ENCODE measurements at places on chromosomes 5 and 9.

- no peak for DNase-seq
These were observed 34.7 kb downstream of the FBXO10 start for GRCh38 chr9:37541465-37541864.

DNA sequence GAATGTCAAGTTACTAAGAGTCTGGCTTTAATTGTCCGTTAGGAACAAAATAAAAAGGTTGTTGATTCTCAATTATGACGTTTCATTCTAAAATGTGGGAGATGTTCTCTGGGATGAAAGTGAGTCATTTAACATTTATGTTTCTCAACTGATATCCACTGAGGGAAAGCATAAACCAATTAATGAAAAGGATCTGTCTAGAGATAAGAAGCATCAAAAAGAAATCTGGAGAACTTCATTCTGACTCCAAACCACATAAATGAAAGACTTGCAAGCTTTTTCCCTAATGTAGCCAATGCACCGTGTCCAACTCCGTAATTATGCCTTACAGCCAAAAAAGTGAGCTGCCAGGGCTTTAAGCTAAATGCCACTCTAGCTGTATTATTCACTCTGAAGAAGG is 654.2 kb downstream of the TLE1 start:
- DNase-seq, result no peak

GRCh38 chr5:37272511-37272910 is 23.3 kb upstream of the CPLANE1 start:
- DNase-seq, result no peak

GRCh38 chr5:132466433-132467286 is 23.9 kb downstream of the IRF1 start:
- peak; percentile 61 for DNase-seq

GRCh38 chr9:26657958-26658357 is 234.6 kb downstream of the CAAP1 start:
- DNase-seq, result no peak

GRCh38 chr9:108803428-108804065 is 52.2 kb downstream of the ACTL7B start:
- no peak for DNase-seq

GRCh38 chr5:151126199-151126645 is 31.4 kb downstream of the ANXA6 start:
- DNase-seq, result peak; percentile 69

DNA sequence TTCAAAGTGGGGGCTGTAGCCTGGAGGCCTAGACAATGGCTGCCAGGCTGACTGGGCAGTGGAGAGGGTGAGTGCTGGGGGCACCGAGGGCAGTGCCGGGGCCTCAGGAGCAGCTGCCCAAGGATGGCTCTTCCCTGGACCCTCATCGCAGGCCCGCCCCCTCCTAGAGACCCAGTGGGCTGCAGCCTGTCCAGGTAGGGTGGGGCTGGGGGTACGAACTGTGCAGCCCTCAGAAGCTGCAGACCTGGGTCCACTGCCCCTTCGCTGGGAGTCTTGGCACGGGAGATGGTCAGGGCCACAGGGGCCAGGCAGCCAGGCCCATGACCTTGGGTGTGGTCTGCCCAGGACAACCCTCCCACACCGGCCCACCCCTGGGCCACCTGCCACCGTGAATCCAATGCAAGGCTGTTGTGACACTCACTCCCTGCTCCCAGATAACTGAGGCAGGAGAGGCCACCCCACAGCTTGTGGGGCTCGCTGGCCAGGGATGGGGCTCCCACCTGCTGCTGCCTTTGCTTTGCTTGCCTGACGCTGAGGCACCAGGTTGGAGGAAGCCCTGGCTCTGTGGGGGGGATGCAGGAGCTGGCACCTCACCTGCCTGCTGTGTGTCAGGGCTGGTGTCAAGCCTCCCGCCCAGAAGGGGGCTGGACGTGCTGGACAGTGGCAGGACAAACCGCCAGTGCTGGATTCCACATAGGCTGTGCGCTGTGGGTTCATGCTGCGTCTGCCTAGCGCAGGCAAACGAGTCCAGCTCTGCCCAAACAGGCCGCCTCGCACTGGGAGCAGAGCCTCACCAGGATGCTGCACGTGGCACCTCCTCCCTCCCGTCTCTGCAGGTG is 23.1 kb upstream of the SLC9A3 start:
- DNase-seq, result no peak

DNA sequence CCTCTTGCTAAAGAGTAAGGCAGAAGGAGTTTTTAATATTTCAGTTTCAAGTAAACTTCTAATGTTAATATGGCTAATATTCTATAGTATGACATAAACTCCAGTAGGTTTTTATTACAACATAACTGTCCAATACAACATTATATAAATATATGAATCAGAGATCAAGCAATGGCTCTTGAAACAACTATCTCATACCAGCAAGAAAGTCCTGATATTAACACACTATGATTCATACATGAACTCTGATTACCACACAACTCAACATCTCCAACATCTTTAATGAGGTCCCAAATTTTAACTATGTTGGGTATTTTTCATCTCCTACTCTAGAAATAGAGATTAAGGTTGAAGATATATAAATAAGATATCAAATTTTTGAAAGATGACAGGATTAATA is 878.3 kb downstream of the TLE1 start:
- no peak for DNase-seq

GRCh38 chr5:33984671-33985124 is at the start of gene SLC45A2:
Gene SLC45A2 (minus strand): TSS chr5:33984693. CDS start chr5:33984583, 110 bp downstream.
- no peak for DNase-seq

DNA sequence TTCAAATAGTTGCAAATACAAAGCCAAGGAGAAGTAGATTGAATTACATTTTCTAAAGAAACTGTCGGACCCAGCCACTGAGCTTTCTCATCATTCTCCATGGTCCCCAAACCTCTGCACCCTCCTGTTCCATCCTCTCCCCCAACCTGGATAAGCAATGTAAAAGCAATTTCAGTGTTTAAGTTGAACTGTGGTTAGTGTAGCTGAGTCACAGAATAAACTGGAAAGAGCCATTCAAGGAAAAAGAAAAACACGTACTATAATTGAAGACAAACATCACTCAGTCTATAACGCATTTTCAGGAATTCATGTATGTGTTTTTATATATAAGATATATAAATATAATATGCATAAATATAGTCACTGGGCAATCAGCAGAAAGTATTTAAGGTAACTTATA is 54.1 kb upstream of the TMEM161B start:
- DNase-seq, result no peak
